Endothelial cell (in vitro differentiated cells): ENCODE measurements at places on chromosomes 16 and 17.

- DNase-seq: no peak
Measured at GRCh38 chr17:64551461-64551860, 44.7 kb downstream of the CEP95 start.

DNA sequence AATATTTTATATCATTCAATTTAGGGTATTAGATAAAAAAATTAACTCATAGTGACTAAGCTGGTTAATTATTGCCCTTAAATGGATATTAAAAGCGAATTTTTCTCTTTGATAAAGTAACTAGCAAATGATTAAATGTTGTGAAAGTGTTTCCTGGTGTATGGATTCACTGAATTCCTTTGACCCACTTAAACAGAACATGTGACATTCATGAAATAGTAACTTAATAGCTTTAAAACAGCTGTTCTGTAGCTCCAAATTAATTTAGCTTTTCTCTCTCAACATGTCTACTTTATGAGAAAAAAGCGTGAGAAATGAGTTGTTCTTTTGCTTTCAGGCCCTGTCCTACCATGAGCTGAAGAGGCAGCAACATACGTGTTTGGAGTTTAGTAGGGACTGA is 36.4 kb upstream of the APPBP2 start:
- no peak for DNase-seq

- DNase-seq: no peak
Measured at GRCh38 chr16:75865736-75866135, 139.4 kb upstream of the CPHXL start.

GRCh38 chr17:80986816-80987475 is 4.7 kb upstream of the CHMP6 start:
- no peak for DNase-seq

DNA sequence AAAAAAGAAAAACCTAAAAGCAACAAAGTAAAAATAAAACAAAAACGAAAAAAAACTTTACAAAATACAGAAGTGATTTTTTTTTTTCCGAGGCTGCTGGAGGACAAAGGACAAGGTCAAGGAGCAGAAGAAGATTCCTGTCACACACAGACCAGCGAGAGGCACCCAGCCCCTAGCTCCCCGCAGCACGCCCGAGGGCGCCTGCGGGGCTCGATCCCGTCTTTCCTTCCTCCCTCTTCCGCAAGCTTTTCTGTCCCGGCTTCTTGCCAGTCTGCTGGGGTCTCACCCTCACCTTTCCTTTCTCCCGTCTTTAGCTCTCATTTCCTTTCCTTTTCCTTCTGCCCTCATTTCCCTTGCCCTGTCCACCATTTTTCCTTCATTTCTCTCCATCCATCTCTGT is 66.1 kb upstream of the DNAH17 start:
- DNase-seq: no peak

DNA sequence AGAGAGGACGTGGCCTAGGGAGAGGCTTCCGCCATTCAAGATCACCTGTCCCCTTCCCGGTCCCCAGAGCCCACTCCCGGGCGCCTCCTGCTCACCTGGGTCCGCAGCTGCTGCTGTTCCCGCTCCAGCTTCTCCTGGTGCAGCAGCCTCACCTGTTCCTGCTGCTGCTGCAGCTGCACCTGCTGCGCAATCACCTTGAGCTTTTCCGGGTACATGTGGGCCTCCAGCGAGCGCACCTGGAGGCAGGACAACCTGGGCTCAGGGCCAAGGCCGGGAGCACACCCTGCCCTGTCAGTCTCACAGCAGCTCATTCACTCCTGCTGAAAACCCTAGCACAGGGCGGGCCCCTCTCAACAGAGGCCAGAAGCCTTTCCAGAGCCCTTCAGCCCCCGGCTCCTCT is 12.5 kb downstream of the TFAP4 start:
- DNase-seq: no peak

- no peak for DNase-seq
Measured at GRCh38 chr17:60468371-60468770, 46.1 kb downstream of the CHCT1 start.

DNA sequence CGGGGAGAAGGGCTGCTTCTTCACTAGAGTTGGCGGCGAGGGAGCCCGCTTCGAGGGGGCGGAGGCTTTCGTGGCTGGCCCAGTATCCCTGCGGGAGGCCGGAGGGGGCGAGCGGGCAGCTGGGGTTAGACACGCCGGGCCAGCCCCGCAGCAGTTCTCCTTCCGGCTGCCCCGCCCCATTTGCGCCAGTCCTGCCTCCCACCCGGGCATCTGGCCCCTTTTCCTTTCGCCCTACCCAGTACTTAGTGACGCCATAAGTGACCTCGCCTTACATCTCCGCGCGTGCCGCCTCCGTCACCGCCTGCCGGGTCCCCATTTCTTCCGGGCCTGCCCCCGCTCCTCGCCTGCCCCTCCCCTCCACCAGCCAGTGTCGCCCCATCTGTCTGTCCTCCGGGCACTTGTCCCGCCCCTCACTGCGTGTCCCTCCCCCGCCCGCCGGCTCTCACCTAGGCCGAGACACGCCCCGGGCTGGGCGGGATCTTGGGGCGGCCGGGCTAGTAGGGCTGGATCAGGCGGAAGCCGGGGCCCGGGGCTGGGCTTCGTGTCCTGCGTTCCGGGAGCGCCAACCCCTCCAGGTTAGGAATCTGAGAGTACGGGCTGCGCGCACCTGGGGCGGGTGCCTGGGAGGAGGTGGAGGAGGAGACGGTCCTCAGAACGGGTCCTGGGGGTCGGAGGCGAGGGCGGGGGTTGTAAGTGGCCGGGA is 14.3 kb downstream of the SPATA32 start:
- peak; percentile 73 for DNase-seq

DNA sequence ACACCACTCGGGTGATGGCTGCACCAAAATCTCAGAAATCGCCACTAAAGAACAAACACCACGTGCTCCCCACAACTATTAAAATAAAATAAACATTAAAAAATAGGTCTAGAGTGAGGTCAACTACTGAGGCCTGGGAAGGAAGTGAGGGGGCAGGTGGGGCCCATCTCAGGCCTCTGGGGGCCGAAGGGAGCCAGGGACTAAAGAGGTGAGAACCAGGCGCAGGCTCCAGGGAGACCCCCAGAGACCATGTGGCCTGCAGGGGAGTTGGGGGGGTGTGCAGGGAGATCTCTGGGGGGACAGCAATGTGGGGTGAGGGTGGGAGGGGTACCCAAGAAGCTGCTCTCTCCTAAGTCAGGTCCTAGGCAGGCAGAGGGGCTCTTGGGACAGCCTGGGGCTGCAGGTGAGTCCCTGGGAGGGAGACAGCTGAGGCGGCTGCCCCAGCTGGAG is 111.3 kb upstream of the SMURF2 start:
- DNase-seq: no peak

DNA sequence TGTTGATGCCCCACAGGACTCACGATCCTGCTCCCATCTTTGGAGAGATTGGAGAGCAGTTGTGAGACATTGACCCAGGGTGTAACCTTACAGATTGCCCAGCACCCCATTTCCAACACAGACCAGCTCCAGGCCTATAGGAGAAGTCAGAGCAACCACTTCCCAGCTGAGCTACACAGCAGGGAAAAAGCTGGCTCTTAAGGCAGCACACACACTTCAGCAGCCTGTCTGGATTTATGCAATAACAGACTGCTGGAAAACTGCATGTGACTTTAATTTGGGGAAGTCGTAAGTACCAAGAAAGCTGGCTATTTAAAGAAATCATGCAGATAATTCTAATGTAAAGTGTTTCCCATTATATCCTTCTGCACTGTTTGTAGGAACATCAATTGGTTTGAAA is 30.8 kb downstream of the NOG start:
- DNase-seq: no peak

- no peak for DNase-seq
Measured at GRCh38 chr17:75341784-75342486, 52.7 kb upstream of the SLC25A19 start.

GRCh38 chr17:48068491-48068961 is 20.4 kb downstream of the NFE2L1 start:
- DNase-seq: peak; percentile 42

DNA sequence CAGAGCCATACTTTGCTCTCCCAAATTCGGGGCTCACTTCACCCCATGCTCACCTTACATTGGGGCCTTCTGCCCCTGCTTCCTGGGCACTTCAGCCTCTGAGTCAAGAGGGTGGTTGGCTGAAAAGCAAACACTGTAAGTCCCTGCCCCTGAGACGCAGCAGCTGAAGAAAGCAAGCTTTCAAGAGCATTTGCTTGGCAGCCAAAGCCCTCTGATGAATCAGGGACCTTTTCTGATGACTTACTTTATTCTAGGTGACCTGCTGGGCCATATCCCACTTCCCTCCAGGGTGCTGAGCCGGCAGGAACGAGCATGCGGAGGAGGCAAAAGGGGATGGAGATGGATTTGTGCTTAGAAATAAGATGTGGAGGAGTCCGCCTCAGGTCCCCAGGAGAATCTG is 147.0 kb upstream of the TNRC6C start:
- DNase-seq: no peak
